ENCODE measurements at places on chromosomes 2 and 18. TPM values are rescaled to one million over a fixed set of nuclear protein-coding genes. Genes with fewer than 3 reads are reported as not detected.

Gene GCC2
- 5.4 TPM for total RNA-seq

Gene CAPN14
- under 0.01 TPM for total RNA-seq

Gene UGP2
- total RNA-seq = 77.3 TPM

Gene LINC00305
- not detected for total RNA-seq

Gene CXCR2
- total RNA-seq = not detected

Gene GPR45
- not detected for total RNA-seq

Gene REEP1
- total RNA-seq = 0.67 TPM

Gene SMIM21
- not detected for total RNA-seq

Gene CYP27A1
- total RNA-seq = 15.9 TPM

Gene ATG9A
- total RNA-seq = 53.8 TPM

Gene IL36A
- total RNA-seq = not detected

Gene FAM98A
- 45.6 TPM for total RNA-seq

Gene AGXT
- total RNA-seq = not detected

Gene FSHR
- total RNA-seq = not detected

Gene SLC4A5
- under 0.01 TPM for total RNA-seq

All from bronchus fibroblast of lung (primary cell).